ENCODE measurements at places on chromosomes 2 and 18.
A peak's percentile ranks its signal among the peaks of the same experiment; 100 is the strongest.

DNA sequence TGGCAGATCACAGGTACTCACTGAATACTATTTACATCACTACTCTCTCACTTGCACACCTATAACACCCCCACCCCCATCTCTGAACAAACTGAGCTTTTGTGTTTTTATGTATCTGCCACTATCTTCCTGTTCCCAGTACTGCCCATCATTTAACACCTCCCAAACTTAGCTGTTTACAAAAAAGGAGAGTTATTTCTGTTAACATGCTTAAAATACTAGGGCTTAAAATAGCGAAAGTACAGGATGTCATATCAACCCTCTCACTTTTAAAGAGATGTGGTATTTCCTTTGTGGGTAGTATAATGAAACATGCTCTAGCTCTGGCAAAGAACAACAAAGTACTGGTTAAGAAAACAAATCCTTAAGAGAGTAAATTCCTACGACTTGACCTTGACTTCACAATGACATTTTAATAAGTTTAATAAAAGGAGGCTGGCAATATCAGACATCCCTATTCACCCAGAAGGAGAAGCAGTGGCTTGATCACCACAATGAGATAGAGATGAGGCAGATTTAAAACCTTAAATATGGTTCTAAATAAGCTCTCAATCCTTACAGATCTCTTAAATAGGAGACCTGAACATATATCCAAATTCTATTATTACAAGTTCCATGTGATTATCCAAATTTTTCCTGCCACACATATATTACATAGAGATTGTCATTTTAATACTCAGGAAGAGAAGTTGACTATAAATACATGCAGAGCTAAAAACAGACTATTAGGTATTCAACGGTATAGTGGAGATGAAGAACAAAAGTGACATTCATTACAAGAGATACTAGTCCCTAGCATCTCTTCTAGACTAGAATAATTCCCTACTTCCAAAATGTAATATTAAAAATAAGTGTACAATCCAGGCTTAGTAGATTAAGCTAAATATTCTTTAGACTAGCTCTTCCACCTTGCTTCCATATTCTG is 36.9 kb downstream of the TRAK2 start:
- DNase-seq: no peak

GRCh38 chr2:25557179-25558036 is 116.0 kb downstream of the DTNB start:
- DNase-seq: no peak

GRCh38 chr18:79367480-79367879 is 28.2 kb upstream of the NFATC1 start:
- DNase-seq: no peak

DNA sequence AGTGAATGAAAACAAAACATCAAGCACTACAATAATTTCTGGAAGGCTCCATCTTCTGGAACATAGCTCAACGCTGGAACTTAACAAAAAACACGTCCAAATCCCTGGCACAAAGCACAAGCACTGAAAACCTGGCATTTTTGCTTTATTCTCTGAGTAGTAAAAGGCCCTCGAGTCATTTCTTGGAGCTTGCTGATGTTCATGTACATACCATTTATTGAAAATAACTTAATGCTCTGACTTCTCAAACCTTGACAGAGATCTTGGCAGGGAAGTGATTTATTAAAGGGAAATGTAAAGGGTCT is 76.5 kb upstream of the STK17B start:
- no peak for DNase-seq

- DNase-seq: no peak
Measured at GRCh38 chr2:216563646-216564045, 65.0 kb downstream of the RPL37A start.

- DNase-seq: peak; percentile 50
Measured at GRCh38 chr2:64143169-64144056, 807 bp downstream of the PELI1 start.

DNA sequence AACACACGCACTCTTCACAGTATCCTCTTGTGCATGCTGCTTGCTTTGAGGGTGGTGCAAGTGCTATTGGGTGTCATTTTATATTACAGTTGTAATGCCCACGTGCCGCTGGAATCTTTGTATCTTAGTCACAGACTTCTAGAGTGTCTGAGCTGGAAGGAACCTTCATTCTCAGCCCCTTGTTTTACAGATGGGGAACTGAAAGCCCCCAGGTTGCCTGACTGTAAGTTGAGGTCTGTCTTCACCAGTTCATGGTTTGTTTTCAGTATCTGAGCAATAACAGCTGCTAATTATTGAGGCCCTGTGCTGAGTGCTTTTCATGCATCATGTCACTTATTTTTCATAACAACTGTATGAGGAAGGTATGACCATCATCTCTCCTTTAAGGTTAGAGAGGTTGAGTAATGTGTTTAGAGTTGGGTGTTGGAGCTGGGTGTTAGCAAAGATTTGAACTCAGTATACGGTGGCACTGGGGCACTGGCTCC is 77.0 kb downstream of the PRKCE start:
- DNase-seq: no peak

DNA sequence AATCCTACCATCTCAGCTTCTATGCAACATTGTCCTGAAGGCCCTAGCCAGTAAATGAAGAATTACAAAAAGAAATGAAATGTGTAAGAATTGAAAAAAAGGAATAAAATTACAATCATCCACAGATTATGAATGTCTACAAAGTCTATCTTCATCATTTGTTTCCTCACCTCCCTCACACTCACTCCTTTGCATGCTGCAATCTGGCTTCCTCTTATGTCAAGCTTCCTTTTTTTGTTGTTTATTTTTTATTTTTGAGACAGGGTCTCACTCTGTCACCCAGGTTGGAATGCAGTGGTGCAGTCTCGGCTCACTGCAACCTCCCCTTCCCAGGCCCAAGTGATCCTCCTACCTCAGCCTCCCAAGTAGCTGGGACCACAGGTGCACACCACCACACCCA is 129.0 kb downstream of the CABYR start:
- DNase-seq: no peak

- no peak for DNase-seq
Measured at GRCh38 chr2:128600581-128601297, 282.1 kb upstream of the HS6ST1 start.

- peak; percentile 32 for DNase-seq
Measured at GRCh38 chr2:237904831-237905599, 45.6 kb downstream of the RAMP1 start.
